ENCODE measurements at places on chromosomes 2 and 18.

DNA sequence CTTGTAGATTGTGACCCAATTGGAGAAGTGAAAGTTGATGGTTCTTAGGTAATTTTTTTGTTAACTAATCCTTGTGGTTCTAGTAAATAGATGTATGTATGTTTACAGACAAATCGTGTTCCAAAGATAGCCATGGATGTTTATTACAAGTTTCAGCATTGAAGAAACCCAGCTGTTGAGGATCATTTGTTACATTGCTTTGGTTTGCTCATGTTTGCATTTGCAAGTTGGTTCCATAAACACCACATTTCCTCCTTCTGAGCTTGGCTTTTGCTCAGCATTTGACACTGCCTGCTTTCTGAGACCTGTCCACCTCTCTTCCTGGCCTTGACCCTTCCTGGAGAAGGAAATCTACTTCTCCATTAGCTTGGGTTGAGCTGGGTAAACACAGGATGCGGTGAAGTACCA is 1.8 kb upstream of the CCDC68 start:
- DNase-seq: no peak

DNA sequence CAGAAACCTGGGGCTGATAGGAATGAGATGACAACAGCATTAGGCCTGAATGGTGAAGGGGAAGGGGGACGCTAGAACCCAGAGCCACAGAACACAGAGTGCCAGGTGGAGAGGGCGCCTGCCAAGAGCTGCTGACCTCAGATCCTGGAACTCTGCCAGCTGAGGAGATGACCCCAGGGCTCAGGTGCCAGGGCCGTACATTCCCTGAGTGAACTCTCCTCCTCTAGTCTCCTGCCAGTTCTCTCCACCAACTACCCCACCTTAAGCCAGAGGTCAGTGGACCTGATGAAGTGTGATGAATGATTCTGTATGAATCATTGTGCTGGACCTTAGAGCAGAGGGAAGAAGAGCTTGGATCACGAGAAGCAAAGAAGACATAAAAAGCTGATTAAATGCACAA is 1582.2 kb upstream of the ACVR2A start:
- DNase-seq: no peak

- DNase-seq: peak; percentile 85
These were observed 2.7 kb downstream of the GPC1 start for GRCh38 chr2:240437861-240438809.

DNA sequence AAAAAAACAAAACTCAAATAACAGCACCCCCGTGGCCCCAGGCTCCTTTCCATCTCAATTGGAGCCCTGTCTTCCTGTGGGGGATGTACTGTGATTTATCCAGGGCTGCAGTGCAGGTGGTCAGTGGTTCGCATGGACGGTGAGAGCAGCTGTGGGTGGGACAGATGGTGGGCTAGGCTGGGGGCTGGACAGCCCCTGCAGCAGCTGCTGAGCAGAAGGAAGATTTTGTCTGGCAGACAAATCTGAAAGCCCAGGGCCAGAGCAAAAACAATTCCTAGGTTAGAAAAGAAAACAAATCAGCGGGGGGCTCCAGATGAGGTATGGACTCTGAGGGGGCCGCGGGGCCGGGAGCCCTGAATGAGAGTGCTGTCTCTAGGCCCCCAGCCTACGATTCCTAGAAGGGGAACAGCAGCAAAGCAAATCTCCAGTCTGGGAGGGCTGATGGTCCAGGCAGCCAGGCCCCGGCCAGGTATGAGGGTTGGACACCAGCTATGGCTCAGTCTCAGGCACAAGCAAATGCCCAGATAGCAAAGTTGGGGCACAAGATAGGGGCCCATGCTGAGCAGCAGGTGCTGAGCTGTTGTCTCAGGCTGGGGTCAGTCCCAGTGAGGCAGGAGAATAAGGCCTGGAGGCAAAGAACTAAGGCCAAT is 45.4 kb downstream of the SOWAHC start:
- no peak for DNase-seq

DNA sequence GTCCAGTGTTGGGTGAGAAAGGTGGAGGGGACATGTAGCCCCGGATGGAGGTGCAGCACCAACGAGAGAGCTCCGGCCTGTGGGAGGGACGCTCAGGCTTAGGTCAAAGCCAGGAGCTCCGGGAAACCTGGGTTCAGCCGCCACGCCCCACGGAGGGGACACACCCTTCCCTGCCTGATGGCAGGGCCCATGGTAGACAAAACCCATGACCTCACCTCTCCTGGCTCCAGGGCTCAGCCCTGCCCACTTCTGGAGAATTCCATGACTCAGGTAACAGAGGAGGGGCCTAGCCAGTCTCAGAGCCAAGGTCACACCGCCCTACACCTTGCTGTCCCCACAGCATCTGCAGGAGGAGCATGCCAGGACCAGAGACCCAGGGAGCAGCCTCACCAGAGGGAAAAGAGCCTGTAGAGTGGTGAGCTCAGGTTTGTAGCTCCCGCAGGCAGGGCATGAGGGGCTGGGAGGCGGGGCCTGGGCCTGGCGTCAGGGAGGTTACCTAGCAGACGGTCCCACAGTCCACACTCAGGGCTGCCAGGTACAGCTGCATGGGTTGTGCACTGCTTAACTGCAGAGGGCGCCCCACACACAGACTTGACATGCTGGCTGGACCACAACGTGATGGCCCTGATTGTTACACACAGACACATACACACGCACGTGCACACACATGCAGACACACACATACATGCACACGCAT is 70.8 kb upstream of the SMAD7 start:
- peak; percentile 90 for DNase-seq

- DNase-seq: no peak
These were observed 17.3 kb upstream of the ARHGAP25 start for GRCh38 chr2:68717305-68717661.

- no peak for DNase-seq
These were observed 70.7 kb downstream of the HDAC4 start for GRCh38 chr2:239329972-239330572.

DNA sequence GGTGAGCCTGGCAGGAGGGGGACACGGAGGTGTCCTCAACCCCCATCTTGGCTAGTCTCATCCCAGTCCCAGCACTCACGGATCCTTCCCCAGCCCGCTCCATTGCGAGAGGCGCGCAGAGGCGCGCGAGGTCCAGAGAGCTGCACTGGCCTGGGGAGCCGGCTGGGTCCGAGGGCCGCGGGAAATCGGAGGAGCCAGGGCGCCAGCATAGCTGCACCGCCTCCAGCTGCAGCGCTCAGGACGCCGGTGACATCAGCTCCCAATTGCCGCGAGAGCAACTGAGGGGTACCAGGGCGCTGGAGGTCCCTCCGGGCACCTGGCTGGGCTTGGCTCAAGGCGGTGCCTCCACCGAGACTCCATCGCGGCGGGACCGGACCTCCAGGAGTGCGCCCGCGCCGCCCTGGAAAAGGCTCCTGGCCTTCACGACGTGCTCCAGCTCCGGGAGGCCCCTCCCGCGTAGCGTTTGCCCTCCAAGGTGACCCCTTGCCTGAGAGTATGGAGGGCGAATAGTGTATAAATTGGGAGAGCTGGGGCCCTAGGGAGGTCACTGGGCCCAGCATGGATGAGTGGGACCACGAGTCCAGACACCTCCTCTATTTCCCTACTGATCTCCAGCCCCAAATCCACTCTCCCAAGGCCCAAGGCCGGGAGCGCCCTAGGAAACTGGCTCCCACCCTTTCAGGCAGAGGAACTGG is 5.5 kb downstream of the RTKN start:
- DNase-seq: no peak

DNA sequence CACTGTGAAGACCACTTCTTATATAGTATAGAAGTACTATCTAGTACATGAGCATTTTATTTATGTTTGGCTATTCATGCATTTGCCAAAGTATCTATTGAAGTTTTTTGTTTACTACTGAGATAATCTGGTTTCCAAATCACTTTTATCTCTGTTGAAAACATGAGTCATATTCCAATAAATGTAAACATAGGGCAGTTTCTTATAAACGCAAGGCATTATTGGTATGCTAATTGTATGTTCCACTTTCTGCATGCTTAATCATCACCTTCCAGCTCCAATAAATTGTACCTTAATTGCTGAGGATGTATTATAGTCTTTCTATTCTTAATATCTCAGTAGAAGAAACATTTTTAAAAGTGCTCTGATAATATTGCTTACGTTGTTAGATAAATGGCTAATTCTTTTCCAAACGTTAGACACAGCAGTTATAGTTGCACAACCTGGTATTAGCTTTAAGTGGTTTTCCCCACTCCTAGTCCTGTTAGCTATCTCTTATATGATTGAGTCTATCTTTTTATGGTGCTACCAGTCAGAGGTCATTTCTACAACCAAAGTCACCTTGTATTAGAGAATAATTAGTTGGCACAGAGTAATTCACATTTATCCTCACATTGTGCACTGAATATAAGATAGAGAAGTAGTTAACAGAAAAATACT is 17.2 kb downstream of the ITGA4 start:
- no peak for DNase-seq

DNA sequence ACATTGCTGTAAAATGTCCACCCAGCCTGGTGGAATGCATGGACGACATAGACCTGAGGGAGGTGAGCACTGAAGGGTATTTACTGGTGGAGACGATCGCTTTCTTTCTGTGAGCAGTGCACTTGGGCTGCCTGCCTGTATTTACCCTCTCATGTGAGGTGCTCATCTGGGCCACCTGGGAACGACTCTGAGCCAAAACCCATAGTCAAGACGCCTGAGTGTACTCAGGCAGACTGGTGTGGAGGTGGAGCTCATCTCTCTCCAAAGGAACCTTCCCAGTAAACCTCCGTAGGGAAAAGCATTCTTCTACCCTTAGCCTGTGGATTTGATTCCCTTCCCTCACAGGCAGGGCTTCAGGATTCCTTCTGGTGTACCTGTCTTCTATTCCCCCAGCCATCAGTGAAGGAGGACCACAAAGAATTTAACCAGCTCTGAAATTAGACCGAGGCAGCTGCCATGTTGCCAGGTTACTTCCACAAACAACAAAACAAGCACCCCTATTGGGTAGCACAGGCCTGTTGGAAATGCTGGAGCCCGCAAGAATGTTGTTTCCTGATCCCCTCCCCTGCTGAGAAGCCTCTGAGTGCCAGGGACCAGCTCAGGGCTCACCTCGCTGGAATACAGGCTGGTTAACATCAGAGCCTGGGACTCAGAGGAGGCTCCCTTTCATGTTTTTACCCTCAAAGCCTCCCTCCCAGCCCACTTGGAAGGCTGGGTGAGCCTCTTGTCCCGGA is 47.5 kb upstream of the TXNDC2 start:
- DNase-seq: peak; percentile 76

DNA sequence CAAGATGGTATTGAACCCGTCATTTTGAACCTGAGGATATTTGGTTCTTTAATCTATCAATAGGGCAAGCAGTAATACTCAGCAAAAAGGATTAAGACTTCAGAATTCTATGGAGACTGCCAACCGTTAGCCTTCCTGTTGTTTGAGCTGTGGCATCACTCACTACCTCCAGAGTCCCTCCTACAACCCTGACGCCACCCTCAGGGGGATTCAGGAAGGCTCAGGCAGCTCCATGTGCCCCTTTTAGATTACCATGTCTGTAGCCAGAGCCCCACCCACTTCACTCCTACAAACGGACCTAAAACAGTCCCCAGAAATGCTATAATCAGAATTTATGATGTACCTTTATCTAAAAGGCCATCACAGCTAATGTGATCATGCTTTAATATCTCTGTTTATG is 172.9 kb downstream of the EPHA4 start:
- DNase-seq: no peak

DNA sequence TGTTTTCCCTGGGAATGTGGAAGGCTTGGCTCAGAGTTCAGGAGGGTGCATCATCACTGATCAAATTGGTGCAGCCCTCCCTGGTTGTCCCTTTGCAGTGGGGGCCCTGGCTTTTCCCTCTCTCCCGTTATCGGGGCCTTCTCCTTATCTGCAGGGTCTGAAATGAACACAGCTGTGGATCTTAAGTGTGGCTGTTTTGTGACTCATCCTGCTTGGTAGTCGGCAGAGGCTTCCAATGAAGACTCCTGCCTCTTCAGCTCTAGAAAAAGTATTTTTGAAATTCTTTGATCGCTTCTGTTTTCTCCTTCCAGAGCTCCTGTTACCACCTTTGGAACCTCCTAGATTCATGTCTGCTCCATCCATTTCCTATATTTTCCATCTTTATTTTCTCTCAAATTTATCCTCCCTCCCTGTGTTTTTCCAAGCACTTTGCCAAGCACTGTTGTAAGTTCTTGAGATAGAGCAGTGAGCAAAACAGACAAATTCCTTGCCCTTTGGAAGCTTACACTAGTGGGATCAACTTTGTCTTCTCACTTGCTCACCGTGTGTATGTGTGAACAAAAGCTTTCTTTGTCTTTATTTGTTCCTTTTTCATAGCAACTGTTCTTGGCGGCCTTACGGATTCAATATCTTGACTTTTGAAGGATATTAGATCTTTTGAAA is 45.7 kb downstream of the RALB start:
- DNase-seq: no peak

- DNase-seq: no peak
These were observed 56.8 kb upstream of the MGAT4A start for GRCh38 chr2:98787700-98788099.

GRCh38 chr2:39160982-39161381 is 40.1 kb upstream of the SOS1 start:
- DNase-seq: no peak

GRCh38 chr18:923144-923866 is 18.6 kb downstream of the ADCYAP1 start:
- no peak for DNase-seq

- DNase-seq: no peak
These were observed 7.7 kb downstream of the VRK2 start for GRCh38 chr2:58054264-58054663.

DNA sequence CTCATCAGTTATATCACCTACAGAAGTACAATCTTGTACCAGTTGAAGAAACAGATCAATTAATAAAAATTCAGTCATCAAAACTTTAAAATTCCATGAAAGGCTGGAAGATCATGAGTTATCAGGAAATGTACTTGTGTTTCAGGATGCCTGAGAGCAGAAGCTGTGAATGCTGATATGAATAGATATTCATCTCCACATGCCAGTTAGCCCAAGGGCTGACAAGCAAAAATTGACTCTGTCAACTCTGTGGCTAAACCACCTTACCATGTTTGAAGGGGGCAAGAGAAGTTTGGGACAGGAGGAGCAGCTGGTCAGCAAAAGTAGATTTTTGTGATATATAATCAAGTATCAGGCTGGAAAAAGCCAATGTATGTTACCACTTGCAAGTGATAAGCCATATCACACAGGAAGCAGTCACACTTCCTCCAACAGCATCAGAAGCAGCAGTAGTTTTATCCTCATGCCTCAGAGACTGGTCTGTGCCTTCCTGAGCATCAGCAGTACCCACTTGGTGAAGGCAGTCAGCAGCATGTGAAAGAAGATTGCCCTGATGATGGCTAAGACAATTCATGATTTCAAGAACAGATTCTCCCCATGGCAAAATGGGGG is 328.2 kb upstream of the CNTNAP5 start:
- no peak for DNase-seq

- no peak for DNase-seq
These were observed 1.8 kb downstream of the DPP4 start for GRCh38 chr2:162072181-162072702.

GRCh38 chr2:180520206-180520605 is 460.2 kb upstream of the UBE2E3 start:
- DNase-seq: no peak

- DNase-seq: no peak
These were observed 11.0 kb downstream of the SIGLEC15 start for GRCh38 chr18:45836242-45837205.

GRCh38 chr18:76685402-76685801 is 137.0 kb upstream of the ZNF236 start:
- DNase-seq: no peak

Data from upper lobe of right lung (tissue), 1 donor.